ENCODE measurements at places on chromosomes 16 and 17.
A peak's percentile ranks its signal among the peaks of the same experiment; 100 is the strongest.

DNA sequence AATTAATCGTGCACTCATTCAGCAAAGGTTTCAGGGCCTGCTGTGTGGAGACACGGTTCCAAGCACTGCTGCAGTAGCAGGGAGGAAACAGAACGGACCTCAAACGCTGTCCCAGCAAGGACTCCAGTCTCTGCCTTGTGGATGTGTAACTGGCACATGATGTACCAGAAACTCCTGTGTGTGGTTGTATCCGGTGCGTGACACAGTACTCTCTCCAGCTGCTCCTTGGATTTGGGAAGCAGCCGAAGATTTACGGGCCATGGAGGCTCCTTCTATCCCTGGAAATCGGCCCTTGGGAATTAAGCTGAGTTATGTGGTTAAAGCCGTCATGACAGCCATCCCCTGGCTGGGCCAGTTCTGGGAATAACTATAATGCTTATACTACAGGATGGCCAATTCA lies 8.5 kb upstream of the ANKRD11 start:
- DNase-seq: no peak

GRCh38 chr16:75931970-75932369 lies 205.7 kb upstream of the CPHXL start:
- DNase-seq: no peak

DNA sequence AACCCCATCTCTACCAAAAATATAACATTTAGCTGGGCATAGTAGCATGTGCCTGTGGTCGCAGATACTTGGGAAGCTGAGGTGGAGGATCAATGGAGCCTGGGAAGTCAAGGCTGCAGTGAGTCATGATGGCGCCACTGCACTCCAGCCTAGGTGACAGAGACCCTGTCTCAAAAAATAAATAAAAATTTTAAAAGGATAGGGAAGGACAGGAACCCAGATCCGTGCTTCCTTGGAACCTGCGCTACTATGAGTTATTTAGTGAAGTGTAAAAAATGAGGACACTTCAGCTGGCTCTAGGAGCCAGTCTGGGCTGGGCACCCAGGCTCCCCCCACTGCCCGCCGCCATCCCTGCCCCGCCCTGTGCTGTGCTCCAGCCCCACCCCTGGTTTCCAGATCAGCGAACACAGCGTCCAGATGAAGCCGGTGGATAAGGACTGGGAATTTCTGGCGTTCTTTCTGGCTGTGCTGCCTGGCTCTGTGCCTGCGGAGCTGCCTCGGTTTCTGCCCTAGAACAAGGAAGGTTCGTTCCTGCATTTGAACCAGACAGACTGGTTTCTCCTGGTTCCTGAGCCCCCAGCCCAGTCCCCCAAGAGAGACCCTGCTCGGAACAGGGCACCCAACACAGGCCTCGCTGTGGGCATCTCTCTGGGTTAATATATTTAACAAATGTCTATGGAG lies 18.5 kb downstream of the PLLP start:
- DNase-seq: no peak

DNA sequence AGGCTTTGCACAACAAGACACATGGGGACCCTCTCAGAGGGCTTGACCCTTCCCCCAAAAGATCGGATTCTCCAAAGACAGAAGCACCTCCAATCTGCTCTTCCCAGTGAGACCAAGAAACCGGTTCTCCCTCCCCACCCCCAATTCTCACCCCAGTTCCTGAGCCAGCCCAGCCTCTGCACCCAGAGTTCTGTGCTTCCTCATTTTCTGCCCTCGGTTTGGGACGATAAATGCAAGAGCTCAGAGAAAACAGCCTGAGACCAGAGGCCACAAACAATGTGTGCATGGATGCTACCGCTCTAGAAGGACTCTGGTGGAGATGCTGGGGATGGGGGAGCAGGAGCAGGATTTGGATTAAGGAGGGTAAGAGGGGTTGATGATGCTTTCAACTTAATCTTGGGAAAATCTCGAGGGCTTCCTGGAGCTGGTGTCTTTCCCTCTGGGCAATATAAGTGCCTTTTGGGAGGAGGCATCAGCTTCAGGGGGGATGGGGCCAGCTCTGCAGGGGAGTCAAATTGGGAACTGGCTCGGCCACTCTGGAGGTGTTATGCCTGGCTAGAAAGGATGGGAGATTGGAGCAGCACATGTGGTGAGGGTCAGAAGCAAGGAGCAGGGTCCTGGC lies 6.0 kb downstream of the KRT15 start:
- DNase-seq: no peak

DNA sequence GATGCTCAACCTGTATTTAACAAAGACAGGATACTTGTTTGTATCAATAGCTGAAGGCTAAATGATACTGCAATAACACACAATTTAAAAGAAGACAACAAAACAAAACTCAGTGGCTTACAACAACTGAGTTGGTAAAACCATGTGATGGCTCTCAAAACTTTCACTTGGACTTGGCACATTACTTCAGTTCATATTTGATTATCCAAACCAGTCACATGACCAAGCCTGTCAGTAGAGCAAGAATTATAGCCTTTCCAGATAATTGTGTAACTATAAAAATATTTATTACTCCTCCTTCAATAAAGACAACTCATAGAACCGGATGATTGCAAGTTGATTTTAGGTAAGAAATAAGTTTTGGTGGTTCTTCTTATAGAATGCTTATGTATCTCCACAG lies 56.8 kb downstream of the NQO1 start:
- DNase-seq: no peak

DNA sequence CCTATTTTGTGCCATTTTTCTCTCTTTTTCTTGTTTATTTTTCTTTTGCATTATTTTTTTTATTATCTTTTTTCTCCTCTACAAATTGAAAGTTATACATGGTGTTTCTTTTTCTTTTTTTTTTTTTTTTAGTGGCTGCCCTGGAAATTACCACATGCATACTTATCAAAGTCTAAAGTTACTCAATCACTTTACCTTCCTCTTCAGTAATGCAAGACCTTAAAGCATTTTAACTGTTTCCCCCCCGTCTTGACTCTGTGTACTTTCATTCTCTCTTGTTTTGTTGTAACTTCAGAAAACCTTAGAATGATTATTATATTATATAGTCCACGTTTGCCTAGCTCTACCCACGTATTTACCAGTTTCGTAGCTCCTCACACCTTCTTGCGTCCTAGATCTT lies 33.3 kb upstream of the SMPD3 start:
- DNase-seq: no peak

GRCh38 chr16:8087597-8088289 lies 502.6 kb downstream of the TMEM114 start:
- no peak for DNase-seq

GRCh38 chr17:67942810-67943209 lies 53.5 kb downstream of the C17orf58 start:
- no peak for DNase-seq

DNA sequence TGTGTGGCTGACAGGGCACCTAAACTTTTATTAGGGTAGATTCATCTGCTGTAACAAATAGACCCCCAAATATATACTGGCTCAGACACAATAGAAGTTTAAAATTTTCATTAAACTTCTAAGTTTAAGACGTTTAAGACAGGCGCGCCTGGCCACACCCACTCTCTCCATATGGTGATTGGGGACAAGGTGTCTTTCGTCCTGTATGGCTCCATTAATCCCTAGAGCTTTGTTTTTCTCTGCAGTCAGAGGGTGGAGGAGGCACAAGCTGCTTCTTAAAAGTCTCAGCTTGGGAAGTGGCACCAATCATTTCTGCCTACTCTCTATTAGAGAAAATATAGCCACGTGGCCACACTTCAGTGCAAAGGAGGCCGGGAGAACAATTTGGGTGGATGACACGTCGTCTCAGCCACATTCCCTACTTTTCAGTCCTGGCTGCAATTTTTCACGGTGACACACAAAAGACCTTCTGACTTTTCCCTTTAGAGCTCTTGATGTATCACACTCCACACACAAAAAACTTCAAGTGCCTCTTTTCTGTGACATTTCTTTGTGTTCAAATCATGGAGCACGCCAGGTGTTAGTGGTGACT lies 125.5 kb upstream of the CACNG3 start:
- no peak for DNase-seq

- DNase-seq: no peak
Measured at GRCh38 chr16:89564476-89565255, 4.2 kb downstream of the RPL13 start.

DNA sequence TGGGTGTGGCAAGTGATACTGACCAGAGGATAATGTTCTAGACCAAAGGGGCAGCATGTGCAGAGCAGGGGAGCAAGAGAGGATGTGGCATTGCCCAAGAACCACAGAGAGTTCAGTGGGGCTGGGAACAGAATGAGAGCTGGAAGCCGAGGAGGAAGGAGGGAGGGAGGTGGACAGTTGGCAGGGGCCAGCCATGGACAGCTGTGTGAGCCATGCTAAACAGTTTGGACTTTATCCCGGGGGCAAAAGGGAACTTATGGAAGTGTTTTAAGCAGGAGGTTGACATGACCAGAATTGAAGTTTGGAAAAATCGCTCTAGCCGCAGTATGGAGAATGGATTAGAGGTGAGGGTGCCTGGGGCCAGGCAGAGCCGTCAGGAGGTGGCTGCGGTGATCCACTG lies 29.4 kb upstream of the TMEM132E start:
- no peak for DNase-seq

DNA sequence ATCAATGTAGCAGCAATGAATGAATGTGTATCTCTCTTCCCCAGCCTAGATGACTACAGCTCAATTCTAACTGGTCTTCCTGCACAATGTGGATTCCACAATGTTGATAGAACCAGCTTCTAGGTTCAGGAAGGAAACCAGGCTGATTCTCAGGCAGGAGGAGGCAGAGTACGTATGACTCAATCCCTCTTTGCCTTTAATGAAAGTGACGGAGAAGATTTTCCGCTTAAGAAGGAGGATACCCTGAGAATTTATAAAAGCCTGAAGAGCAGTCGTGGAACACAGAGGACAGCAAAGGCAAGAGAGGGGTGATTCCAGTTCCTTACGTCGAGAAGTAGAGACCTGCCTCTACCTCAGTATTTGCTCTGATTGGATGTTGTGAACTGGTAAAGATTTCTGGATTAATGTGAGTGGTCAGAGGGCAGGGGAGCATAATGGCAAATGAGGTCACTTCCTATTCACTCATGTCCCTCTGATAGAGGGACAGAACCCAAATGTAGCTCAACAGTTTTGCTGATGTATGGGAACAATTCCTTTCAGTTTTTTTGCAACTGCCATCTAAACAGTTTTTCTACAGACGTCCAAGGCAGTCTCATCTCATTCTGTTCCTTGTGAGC lies 15.0 kb upstream of the SLC16A11 start:
- no peak for DNase-seq

DNA sequence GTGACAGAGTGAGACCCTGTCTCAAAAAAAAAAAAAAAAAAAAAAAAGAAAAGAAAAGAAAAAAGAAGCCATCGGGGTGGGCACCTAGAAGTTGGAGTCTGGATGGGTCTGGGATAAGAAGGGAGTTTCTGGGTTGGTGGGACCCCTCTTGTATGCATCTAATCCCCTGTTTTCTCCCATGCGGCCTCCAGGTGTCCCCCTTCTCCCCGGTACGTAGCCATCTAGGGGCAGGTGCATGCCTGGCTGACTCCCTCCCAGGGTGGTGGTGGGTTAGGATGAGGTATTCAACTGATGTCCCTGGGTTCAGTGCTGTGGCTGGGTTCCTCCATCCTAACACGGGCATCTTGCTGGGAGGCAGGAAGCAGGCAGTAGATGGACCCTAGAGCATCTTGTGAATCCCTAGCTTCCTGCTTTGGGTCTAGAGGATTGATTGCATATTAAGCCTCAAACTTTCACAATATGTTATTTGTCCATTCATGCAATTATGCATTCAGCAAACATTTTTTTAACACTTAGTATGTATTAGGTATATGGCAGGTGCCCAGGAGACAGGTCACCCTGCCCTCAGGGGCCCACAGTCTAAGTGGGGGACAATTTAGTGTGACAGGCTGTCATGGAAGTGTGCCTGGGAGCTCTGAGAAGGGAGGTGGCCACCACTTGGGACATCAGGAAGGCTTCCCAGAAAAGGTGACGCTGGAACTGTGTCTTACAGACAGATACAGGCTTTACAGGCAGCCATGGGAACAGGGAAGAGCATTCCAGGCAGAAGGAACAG lies 13.1 kb downstream of the FMNL1 start:
- DNase-seq: peak; percentile 61

DNA sequence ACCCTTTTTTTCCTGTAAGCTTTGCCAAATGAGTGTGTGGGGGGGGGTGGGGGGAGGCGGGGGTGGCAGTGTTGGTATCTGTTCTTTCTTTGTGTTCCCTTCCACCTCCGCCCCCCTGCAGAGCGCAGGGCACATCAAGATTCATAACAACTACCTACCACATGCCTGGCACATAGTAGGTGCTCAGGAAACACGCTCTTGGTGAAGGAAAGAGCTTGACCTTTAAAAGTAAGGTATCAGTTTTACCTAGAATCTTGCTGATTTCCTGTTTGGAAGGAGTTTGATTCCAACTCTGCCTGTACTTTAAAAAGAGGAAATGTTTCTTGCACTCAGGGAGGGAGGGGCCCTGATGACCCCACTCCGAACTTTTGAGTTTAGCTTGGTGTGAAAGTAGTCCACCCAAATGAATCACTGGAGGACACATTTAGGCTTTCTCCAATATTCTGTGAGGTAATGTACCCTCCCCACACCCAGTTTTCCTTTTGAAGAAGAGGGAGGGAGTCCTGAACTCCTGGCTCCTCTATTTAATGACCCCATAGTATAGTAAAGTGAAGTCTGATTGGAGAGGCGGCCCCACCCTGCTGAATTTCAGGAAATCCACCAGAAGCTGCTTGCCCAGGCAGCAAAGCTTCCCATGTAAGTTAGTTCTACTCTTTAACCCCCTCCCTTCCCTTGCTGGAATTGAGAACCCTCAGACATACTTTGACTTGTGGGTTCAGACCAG lies 560 bp upstream of the FAM20A start:
- DNase-seq: no peak

- no peak for DNase-seq
Measured at GRCh38 chr16:71443714-71444113, 1.9 kb upstream of the TLE7 start.

GRCh38 chr17:47618410-47618809 lies 31.3 kb upstream of the KPNB1 start:
- no peak for DNase-seq

- DNase-seq: no peak
Measured at GRCh38 chr17:15907290-15907689, 37.6 kb upstream of the ADORA2B start.

DNA sequence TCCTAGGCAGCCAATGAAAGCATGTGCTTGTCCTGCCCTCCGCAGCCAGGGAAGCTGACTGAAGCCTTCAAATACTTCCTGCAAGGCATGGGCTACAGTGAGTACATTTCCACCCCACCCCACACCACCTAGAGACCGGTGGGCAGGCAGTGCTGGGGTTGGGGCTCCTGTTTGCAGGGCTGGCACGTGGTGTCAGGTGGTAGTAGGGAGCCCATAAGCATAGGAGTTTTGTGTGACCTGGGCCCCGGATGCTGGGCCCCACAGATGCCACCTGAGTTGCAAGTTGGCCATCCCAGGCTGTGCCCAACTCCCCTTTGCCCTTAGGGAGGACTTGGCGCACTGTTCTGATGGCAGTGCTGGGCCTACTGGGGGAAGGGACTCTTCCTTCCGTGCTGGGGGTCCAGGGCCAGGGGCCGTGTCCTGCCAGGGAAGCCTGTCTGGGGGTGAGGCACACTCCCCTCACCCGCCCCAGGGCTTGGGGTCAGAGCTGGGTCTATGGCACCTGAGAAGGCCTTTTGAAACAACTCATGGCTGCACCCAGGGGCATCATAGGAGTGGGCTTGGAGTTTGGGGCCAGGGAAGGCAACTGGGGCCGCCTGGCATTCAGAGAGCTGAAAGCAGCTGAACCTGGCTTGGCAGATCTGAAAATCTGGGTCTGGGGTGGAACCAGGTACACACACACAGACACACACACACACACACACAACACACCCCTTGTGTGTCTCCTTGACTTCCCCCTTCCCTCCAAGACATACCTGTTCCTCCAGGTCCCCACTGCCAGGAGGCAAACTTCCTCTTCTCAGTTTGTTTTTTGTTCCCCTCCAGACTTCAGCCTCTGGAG lies 5.8 kb upstream of the SETD6 start:
- no peak for DNase-seq

GRCh38 chr17:12666718-12667117 lies 1.0 kb downstream of the MYOCD start:
- no peak for DNase-seq

Data from CD4-positive, alpha-beta T cell treated with Interleukin-6 at 100 ng/mL for 8 hours (primary cell).